AG04450 (cell line): ENCODE measurements at places on chromosomes 5 and 9.

- peak; percentile 68 for DNase-seq
Measured at GRCh38 chr9:108478431-108479332, 377.1 kb downstream of the ACTL7B start.

GRCh38 chr5:51646482-51646881 lies 263.2 kb downstream of the ISL1 start:
- no peak for DNase-seq

- no peak for DNase-seq
Measured at GRCh38 chr5:124650147-124650561, 96.3 kb downstream of the ZNF608 start.

GRCh38 chr9:123975871-123976270 lies 35.7 kb upstream of the LHX2 start:
- DNase-seq, result no peak

- no peak for DNase-seq
Measured at GRCh38 chr9:76620581-76620980, 143.7 kb upstream of the PCA3 start.

DNA sequence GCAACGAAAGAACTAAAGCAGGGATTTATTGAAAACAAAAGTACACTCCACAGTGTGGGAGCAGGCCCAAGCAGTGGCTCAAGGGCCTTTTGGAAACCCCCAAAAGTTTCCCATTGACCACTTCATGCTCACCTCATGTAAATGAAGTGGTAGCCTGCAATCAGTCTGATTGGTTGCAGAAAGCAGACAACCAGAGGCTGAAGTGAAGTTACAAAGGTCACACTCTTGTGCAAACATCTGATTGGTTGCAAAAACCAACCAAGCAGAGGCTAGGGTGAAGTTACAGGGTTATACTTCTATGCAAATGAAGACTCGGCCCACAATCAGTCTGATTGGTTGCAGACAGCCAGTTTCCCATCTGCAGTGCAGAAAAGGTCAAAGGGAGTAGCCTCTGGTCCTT lies 258.0 kb downstream of the YTHDC2 start:
- no peak for DNase-seq

DNA sequence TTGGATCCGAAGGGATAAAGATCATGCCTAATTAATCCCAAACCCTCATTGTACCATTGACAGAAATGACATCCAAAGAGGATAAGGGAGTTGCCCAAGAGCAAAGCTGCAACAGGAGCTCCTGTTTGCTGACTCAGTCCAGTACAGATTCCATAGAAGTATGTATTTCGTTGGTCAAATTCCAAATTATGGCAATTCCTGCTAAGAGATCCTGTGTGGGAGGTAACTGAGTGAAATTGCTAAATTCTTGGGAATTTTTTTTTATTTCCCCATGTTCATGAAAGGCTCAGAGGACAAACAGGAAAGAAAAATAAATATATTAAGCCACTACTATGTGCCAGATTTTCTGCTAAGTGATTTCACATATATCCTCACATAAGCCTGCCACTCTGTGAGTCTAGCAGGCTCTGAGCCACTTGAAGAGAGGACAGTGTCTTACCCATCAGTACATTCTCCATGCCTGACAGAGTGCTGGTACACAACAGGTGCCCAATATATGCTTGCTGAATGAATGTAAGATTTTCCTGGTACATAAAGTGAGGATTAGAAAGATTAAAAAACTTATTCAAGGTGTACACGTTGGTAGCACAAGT lies 132.7 kb downstream of the GLIS3 start:
- peak; percentile 44 for DNase-seq

GRCh38 chr5:136516637-136517036 lies 151.3 kb upstream of the TRPC7 start:
- no peak for DNase-seq

GRCh38 chr5:34656001-34656699 lies at the start of gene RAI14:
Gene RAI14 (plus strand): TSS chr5:34656328. CDS start chr5:34686920, 30,592 bp downstream.
- DNase-seq, result peak; percentile 68

- DNase-seq, result no peak
Measured at GRCh38 chr5:148684528-148684927, 30.2 kb upstream of the HTR4 start.

DNA sequence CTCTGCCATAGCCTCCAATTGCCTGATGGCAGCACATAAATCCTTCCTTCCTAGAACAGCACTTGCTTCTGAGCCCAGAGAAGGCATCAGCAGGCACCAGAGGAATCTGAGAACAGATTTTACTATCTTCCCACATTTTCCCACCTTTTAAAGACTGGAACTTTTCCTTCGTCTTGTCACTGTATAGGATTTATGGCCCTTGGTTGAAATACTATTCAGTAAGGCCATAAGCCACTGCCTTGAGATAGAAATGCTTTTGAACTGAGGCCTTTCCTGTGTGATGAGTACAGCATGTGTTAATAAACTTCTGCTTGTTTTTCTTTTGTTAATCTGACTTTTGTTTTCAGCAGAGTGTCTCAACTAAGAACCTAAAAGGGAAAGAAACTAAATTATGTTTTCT lies 84.3 kb downstream of the MRPS27 start:
- no peak for DNase-seq

DNA sequence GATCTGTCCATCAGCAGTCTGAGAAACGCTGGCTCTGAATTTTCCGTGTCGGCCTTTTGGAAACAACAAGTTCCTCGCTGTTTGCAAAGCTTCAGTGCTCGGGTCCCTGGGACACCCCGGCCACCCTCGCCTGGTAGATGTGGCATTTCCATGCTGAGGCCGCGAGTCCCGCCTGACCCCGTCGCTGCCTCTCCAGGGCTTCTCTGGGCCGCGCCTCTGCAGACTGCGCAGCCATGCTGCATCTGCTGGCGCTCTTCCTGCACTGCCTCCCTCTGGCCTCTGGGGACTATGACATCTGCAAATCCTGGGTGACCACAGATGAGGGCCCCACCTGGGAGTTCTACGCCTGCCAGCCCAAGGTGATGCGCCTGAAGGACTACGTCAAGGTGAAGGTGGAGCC lies 4.7 kb downstream of the NTNG2 start:
- DNase-seq, result no peak

DNA sequence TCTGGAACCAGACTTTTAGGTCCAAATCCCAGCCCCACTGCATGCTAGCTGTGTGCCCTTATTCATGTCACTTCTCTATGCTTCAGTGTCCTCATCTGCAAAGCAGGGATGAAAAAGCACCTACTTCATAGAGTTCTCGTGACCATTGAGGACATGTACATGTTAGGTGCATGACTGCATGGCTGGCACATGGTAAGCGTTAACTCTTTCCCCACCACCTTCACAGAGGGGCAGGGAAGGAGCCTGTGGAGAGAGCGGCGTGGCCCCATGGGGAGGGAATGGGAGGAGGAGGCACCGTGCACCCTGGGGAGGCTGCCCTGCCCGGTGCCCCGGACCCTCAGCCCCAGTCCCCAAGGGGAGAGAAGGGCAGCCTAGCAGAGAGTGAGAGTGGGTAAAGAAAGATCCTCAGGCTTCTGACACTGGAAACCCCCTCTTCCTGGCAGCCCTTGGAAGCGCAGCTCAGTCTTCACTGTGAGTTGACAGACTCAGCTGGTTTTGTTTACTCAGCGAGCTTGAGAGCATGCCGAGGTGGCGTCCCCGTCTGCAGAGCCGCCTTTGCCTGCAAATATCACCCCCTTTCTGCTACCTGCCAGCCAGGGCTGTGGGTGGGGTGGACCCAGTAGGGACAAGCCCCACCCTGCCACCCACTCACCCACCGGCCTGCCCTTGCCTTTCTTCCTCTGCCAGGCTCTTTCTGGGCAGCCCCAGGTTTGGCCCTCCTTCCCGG lies 10.6 kb upstream of the ANGPTL2 start:
- DNase-seq, result no peak

- DNase-seq, result peak; percentile 32
Measured at GRCh38 chr5:160315968-160316367, 3.6 kb upstream of the CCNJL start.

- DNase-seq, result no peak
Measured at GRCh38 chr9:74940600-74940999, 12.1 kb downstream of the C9orf40 start.

- no peak for DNase-seq
Measured at GRCh38 chr9:33209394-33209793, 30.6 kb upstream of the SPINK4 start.

DNA sequence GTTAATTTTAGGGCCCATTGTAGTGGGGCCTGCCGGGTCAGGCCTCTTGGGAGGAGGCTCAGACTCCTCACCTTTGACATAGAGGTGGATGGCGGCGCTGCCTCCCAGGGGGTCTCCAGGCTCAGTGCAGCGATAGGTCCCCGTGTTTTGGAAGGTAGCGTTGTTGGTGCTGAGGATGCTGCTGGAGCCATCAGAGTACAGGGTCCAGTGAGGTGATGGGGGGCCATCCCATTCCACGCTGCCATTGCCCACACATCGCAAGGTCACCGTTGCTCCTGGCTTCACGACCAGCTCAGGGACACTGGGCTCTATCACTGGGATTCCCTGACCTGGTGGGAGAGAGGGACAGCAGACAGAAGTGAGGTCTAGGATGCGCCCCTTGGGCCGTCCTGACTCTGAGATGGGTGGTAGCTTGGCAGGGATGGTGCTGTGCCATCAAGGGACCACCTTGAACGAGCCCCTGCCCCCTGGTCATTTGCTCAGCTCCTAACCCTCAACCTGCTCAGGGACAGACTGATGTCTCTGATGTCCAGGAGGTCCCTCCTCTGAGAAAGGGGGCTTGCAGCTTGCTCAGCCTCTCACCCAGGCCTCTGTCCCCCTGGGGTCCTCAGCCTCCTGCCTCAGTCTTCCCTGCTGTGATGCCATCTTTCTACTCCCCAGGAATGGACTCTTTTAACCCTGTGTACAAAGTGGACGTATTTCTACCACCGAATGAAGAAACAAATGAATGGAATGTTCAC lies 5.5 kb downstream of the CSF1R start:
- DNase-seq, result no peak

GRCh38 chr5:61306531-61307131 lies 25.4 kb upstream of the ZSWIM6 start:
- no peak for DNase-seq

- no peak for DNase-seq
Measured at GRCh38 chr9:97517331-97518089, 16.0 kb downstream of the TMOD1 start.

- DNase-seq, result peak; percentile 37
Measured at GRCh38 chr5:65199993-65200675, 281.6 kb downstream of the ADAMTS6 start.

DNA sequence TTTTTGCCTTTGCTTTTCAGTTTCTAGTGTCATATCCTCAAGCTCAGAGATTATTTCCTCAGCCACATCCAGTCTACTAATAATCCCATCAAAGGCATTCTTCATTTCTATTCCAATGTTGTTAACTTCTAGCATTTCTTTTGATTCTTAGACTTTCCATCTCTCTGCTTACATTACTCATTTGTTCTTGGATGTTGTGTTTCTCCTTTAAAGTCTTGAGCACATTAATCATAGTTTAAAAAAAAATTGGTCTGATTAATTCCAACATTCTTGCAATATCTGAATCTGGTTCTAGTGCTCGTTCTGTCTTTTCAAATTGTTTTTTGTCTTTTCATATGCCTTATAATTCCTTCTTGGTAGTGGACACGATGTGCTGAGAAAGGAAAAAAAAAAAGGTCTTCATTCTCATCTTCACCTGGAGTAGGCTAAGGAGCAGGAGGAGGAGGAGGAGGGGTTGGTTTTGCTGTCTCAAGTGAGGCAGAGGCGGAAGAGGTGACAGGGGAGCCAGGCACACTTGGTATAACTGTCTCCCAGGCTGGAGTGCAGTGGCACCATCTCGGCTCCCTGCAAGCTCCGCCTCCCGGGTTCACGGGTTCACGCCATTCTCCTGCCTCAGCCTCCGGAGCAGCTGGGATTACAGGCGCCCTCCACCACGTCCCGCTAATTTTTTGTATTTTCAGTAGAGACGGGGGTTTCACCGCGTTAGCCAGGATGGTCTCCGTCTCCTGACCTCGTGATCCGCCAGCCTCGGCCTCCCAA lies 16.3 kb downstream of the PRXL2C start:
- no peak for DNase-seq

DNA sequence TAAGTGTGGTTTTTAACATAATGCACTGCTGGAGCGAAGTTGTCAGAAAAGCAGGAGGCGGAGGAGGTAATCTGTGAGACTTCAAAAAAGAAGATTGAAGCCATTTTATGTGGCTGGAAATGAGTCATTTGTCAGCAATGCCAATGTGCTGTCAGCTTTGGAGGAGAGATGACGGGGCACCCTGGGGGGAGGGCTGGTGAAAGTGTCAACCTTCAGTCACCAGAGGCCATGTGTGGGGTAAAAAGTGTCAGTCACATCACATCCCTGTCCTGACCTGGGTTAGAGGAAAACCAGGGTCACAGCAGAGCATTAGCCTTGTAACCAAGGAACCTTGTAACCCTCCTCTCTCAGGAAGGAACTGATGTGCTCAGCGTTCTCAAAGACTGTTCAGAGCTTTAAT lies 59.1 kb downstream of the TLR4 start:
- no peak for DNase-seq

- no peak for DNase-seq
Measured at GRCh38 chr5:142388696-142389095, 63.9 kb upstream of the SPRY4 start.

- DNase-seq, result no peak
Measured at GRCh38 chr9:37251452-37251851, 131.1 kb downstream of the ZCCHC7 start.

DNA sequence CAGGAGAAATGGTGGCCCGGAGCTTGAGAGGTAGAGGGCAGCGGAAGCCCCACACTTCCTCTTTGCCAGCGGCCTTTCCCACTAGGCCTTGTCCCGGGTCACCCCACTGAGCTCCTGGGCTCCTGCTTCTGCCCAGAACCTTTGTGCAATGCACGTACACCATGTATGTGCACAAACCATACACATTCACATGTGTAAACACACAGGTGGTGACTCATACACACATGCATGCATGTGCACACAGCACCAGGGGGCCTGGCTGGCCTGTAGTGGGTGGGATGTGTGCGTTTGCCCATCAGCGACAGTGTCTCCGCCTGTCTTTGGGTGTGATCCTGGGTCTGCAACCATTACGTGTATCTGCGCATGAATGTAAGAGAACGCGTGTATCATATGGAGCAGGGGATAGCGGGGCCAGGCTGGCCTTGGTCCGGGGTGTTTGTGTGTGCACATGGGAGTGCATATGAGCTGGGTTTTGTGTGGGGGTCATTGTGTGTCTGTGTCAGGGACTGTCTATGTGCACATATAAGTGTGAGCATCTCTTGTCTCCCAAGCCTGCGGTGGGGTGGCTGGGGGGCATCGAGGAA lies 43.7 kb downstream of the PSD2 start:
- no peak for DNase-seq

DNA sequence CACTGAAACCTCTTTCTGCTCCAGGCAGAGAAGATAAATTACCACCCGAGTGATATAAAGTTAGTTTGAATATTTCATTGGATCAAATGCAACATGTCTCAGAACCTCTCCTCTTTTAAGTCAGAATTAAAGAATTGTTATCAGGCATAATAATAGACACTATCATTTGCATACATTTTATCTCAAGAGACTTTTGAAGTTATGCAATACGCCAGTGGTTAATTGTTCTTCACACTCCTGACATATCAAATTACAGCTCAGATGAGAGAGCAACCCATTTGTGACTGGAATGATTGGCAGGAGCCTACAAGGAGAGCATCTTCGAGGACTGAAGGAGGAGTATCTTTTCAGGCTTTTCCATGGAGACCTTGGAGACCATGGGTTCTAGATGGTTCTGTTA lies 452.2 kb downstream of the KDM4C start:
- DNase-seq, result no peak

- no peak for DNase-seq
Measured at GRCh38 chr9:6681957-6682501, 36.5 kb upstream of the GLDC start.

GRCh38 chr5:74956278-74956677 lies 90.1 kb upstream of the FAM169A start:
- no peak for DNase-seq
